Right lobe of liver (tissue), 6 donors: ENCODE measurements at places on chromosomes 2 and 18.

- no peaks in the 10 kb centered on the region for H3K27me3 ChIP-seq
- no peaks in the 10 kb centered on the region for H3K36me3 ChIP-seq
- no peak overlapping the region for H3K4me3 ChIP-seq
- no peaks in the 10 kb centered on the region for H3K4me1 ChIP-seq
Observed at GRCh38 chr18:13871701-13872100, 43.6 kb downstream of the MC2R start.

GRCh38 chr18:10009321-10010144, 95.7 kb downstream of the VAPA start:
- no peaks in the 10 kb centered on the region for H3K36me3 ChIP-seq
- H3K4me3 ChIP-seq: no peak overlapping the region
- no peaks in the 10 kb centered on the region for H3K27me3 ChIP-seq
- no peaks in the 10 kb centered on the region for H3K4me1 ChIP-seq

GRCh38 chr2:177496921-177497320, 104.3 kb downstream of the AGPS start:
- H3K27ac ChIP-seq: no peak overlapping the region
- DNase-seq: no peak
- H3K36me3 ChIP-seq: no peaks in the 10 kb centered on the region
- H3K4me1 ChIP-seq: no peaks in the 10 kb centered on the region

GRCh38 chr18:74110976-74111375, 36.7 kb downstream of the FBXO15 start:
- no peak for DNase-seq
- no peaks in the 10 kb centered on the region for H3K4me1 ChIP-seq
- H3K4me3 ChIP-seq: no peak overlapping the region
- H3K27me3 ChIP-seq: no peaks in the 10 kb centered on the region

DNA sequence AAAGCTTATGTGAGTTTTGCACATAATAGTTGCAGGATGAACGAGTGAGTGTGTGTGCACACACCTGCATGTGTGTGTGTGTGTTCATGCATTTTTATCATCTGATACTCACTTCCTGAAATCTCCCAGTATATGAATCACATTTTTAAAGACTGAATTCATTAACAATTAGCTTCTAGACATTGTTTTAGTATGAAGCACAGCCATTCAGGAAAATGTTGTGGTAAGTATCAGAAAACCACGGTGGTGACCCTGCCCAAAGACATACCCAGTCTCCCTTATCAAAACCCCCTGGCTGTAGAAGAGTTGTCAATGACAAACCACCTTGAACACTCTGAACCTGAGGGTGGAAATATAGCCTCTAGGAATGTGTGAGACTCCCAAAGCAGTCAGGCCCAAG, 220.8 kb downstream of the ALK start:
- no peaks in the 10 kb centered on the region for H3K4me1 ChIP-seq
- H3K36me3 ChIP-seq: no peaks in the 10 kb centered on the region
- no peaks in the 10 kb centered on the region for H3K27me3 ChIP-seq
- no peak overlapping the region for H3K4me3 ChIP-seq
- DNase-seq: no peak

- no peak overlapping the region for H3K27ac ChIP-seq
- no peak for DNase-seq
Observed at GRCh38 chr2:55107436-55107835, 57.2 kb upstream of the RTN4 start.

GRCh38 chr18:13973061-13973575, 57.8 kb upstream of the MC2R start:
- no peaks in the 10 kb centered on the region for H3K36me3 ChIP-seq
- H3K27me3 ChIP-seq: no peaks in the 10 kb centered on the region
- no peak overlapping the region for H3K27ac ChIP-seq
- no peaks in the 10 kb centered on the region for H3K4me1 ChIP-seq

DNA sequence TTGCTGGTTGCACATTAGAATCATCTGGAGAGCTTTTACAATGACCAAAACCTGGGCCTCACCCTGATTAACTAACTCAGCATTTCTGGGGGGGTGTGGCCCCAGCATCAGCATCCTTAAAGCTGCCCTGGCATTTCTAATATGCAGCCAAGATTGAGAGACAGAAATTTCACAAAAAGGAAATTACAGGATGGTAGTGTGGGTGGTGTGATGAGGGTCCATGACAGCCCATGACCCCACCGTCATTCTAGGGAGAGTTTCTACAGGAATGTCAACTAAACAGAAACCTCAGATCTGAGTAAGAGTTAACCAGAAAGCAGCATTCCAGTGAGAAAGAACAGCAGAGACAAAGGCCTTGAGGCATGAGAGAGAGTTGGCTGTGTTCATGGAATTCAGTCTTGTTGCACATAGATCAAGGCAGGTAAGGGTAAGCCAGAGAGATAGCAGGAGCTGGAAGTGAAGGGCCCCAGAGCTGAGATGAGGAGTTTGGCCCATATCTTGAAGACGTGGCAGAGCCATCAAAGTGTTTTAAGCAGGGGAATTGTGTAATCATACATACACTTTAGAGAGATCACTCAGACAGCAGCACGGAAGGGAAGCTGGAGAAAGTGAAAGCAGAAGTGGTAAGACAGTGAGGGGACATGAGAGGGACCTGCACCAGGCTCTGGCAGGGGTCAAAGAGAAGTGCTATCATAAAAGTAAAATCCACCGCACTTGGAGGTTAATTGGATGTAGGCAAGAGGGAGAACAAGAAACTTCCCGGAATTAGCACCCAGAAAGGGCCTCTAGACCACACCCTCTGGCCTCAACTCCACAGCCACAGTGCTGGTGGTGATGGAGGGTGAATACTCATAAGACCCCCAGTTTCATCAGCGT, 7.8 kb upstream of the TRABD2A start:
- no peak overlapping the region for H3K4me3 ChIP-seq
- H3K27me3 ChIP-seq: no peaks in the 10 kb centered on the region
- DNase-seq: no peak
- H3K27ac ChIP-seq: peak overlapping the region; percentile 10

- no peak overlapping the region for H3K4me3 ChIP-seq
- no peak overlapping the region for H3K27ac ChIP-seq
- no peak for DNase-seq
- H3K4me1 ChIP-seq: no peaks in the 10 kb centered on the region
- no peaks in the 10 kb centered on the region for H3K27me3 ChIP-seq
Observed at GRCh38 chr18:55432307-55433040, 155.5 kb downstream of the TCF4 start.

DNA sequence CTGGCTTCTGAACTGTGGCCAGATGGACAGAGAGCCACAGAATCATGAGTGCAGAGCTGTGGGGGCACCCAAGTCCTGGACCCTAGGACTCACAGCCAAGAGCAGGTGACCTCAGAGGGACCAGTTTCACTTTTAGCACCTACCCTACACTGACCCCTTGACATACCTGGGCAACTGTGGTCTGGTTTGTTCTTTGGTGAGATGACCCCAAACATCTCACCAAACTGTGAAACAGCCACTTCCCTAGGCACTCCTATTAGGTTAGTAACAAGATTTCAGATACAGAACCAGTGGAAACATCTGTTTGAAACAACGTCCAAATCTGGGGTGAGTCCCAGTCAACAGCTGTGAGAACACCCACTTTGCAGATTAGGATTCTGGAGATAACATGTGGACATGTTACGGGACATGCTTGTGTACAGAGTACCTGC, 1.9 kb upstream of the ZFP36L2 start:
- no peak overlapping the region for H3K4me3 ChIP-seq
- peaks cover 16% of the 10 kb centered on the region for H3K4me1 ChIP-seq
- H3K27ac ChIP-seq: peak overlapping the region; percentile 98
- no peaks in the 10 kb centered on the region for H3K27me3 ChIP-seq
- no peak for DNase-seq

DNA sequence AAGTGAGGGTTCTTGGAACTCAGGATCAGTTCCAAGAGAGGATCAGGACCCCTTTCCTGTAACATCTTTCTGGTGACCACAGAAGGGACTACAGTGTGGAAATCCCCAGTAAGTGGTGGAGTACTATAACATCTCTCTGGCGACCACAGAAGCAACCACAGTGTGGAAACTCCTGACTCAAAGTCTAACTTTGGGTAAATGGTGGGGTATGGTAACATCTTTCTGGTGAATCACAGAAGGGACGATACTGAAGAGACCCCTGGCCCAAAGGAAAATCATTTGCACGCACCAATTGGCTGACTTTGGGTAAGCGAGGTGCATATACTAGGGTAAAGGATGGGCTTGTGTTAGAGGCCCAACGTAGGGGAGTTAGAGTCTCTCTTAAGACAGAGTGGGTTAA, 56.3 kb upstream of the GULP1 start:
- no peak overlapping the region for H3K4me3 ChIP-seq
- no peak overlapping the region for H3K27ac ChIP-seq
- H3K27me3 ChIP-seq: no peaks in the 10 kb centered on the region
